IPS-NIHi11 (cell line): ENCODE measurements at places on chromosomes 2 and 18.

DNA sequence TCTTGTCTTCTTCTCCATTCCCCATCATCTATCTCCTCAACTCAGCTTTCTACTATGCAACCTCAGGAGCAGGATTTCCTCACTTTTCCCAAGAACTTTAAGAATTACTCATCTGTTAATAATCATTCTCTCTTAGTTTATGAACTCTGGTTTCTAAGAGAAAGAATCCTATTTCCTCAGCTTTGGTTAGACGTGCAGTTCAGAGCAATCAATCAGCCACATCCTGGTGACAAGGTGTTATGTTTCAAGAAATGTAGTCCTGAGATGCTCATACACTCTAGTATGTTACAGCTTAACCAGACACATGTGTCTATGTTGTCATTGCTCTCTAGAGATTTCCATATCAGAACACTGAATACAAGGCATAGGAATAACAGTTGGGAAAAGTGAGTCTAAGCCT, 277.9 kb downstream of the MBD2 start:
- DNase-seq: no peak

GRCh38 chr18:25737710-25738311, 352.6 kb downstream of the SS18 start:
- no peak for DNase-seq

- no peak for DNase-seq
These were observed 141.1 kb upstream of the COPS8 start for GRCh38 chr2:236944561-236944960.

DNA sequence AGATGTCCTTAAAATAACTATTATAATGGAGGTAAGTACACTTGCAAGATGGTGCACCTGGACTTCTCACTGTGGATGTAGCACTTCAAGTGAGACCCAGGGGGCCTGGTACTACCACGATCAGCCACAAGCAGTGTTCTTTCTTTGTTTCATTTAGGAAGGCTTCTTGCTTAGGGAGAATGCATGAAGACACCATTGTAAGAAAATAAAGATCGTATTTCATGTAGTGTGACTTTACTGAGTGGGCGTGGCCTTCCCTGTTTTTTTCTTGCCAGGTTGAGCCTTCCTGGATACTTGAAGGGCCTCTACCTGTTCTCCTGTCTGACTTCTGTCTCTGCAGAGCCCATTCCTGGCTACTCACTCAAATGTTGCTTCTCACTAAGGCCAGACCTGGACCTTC, 615.6 kb upstream of the SOX11 start:
- DNase-seq: peak; percentile 10

DNA sequence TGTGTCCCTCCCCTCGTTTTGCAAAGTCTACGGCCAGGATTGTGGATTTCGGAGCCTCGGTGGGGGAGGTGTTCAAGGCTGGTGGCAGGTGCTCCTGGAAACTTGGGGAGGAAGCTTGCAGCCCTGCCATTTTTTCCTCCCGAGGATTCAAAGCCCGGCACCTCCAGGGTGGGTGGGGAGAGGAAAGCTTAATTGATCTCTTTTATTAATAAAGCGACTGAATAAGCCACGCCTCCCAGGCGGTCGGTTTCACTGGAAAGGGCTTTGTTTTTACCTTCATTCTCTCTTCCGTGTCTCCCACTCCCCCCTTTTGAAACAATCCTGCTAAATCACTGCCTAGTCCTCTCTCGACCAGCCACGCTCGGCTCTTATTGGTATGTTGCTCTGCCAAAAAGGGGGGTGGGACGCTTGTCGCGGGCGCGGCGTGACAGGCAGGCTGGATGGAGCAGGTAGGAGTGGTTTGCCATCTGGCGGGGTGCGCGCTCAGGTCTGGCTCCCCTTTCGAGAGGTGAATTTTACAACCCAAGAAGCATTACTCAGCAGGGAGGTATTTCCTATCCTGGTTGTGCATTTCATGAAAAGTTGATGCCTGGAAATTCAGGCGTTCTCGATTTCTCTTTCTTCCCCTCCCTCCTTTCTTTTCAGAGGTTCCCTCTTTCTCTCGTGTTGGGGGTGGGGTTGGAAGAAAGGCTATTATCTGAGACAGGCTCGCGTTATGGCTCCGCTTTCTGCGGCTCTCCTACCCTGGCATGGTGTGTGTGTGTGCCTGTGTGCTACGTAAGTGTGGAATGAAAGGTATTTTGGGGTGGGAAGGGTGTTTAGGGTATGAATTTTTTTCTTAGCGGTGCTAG, 1.4 kb downstream of the NEDD4L start:
- peak; percentile 39 for DNase-seq

DNA sequence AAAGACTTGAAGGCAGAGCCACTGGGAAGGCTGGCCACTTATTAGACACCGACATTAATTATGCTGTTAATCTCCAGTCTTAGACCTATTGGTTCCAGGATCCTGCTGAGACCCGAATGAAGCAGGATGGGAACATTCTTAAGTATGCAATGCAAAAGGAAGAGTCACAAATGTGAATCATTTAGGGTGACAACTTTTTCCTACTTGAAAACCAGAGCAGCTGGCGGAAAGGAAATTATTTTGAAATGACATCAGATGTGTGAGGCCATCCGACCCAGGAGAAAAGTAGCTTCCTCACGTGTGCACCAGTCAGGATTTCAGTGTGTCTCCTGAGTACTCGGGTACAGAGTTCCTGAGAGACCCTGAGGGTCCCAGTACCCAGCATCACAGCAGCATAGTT, 222.9 kb upstream of the NCKAP5 start:
- no peak for DNase-seq

- peak; percentile 40 for DNase-seq
These were observed 21.6 kb downstream of the ADCY3 start for GRCh38 chr2:24898122-24899109.
